ENCODE measurements at places on chromosomes 7 and 10.

- DNase-seq, result no peak
These were observed 18.9 kb downstream of the OPTN start for GRCh38 chr10:13118784-13119410.

GRCh38 chr7:91240376-91240941 lies 23.8 kb upstream of the FZD1 start:
- no peak for DNase-seq

DNA sequence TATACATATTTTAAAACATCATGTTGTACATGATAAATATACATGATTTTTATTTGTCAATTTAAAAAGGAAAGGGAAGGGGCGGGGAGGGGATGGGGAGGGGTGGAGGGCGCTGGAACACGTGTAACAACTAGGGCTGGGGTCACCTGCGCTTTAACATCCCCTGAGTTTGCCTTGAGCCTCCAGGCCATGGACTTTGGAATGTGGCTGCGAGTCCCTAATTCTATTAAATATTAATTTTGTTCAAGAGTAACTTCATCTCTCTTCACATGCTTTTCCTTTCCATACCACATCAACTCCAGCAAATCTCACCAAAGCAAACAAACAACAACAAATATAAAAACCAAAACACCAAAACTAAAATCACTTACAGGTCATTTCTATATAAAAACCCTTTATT lies 10.6 kb downstream of the IFIT5 start:
- DNase-seq, result no peak

DNA sequence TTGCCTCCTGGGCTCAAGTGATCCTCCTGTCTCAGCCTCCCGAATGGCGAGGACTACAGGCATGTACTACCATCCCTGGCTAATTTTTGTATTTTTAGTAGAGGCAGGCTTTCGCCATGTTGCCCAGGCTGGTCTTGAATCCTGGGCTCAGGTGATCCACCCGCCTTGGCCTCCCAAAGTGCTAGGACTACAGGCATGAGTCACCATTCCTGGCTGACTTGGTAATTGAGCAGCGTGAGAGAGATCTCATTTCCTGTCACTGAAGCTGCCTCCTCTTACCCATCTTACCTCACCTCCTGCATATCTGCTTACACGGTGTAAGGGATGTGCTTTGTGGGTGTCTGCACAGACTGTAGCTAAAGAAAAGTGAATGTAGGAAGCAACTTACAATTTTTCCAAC lies 9.7 kb downstream of the IFIT3 start:
- DNase-seq, result no peak

GRCh38 chr10:108797573-108797972 lies 1125.7 kb downstream of the XPNPEP1 start:
- no peak for DNase-seq

Data from iPS DF 19.7 (cell line).